ENCODE measurements at places on chromosomes 4 and X.

DNA sequence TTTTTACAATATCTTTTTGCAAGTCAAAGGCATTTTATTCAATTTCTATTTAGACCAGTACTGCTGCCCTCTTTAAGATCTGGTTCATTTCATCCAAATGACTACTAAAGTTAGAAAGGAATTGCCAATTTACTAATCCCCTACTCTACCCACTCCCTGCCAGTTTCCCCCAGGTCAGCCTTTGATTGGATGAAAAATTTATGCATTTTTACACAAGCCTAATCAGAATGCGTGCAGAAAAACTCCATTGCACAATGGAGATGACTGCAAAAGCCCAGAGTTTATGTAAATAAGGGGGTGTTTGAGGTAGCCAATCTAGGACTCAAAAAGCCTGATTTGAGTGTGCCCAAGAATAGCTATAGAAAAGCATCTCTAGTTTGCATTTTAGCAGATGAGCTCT lies 310.6 kb downstream of the PABPC4L start:
- DNase-seq, result no peak

DNA sequence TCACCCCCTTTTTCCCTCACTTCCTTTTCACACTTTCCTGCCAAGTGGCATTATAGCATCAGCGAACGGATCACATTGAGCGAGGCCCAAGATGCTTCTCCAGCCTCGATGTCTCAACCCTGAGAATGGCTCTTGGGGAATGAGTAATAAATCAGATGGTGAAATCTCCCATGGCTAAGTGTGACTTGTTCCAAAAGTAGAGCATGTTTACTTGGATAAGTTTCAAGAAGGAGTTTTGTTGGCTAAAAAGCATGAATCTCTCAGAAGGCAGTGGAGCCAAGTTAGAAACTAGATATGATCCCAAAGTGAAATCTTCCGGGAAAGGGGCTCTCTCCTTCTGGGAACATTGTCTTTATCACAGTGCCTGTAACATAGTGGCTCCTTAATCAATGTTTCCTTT lies 316.3 kb downstream of the CAMK2D start:
- DNase-seq, result peak; percentile 67

GRCh38 chrX:113980953-113981352 lies 602.9 kb upstream of the HTR2C start:
- no peak for DNase-seq

DNA sequence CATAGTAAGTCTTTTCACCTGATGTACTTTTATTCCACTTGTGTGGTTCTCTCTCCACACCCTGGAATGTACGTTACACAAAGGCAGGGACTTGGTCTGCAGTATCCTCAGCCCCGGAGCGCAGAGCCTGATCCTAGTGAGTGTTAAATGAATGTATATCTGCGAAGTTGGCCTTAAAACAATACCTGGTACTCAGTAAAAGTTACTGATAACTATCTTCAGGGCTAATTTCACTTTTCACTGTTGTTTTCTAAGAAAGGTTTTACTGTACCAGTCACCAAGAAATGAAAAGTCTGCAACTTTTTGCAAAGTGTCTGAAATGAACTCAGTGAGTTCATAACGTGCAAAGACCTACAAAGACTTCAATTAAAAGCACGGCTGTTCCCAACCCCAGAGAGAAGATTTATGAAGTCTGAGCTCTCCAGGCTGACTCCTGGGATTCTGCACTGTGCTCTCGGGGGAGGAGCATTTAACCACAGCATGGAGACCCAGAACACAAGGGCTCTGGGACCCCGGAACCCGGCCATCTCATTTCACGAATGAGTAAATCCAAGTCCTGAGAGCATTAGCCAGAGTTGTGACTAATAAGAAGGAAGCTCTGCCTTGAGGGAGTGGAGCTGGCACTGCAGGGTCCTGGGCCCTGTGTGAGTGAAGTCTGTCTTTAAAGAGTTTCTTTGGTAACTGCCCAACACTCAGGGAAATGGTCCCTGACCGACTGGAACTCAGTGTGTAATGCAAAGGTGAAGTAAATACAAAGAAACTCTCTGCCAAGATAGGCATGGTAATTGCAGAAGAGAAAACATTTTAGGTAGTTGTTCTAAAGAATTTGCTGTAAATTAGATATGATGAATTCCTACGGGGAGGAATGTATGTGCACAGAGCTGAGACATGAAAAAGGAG lies 165.8 kb downstream of the NSUN7 start:
- peak; percentile 61 for DNase-seq

- DNase-seq, result no peak
Observed at GRCh38 chr4:4985844-4986243, 33.4 kb downstream of the CYTL1 start.

- peak; percentile 67 for DNase-seq
Observed at GRCh38 chrX:48897157-48897624, 377 bp downstream of the TIMM17B start.

DNA sequence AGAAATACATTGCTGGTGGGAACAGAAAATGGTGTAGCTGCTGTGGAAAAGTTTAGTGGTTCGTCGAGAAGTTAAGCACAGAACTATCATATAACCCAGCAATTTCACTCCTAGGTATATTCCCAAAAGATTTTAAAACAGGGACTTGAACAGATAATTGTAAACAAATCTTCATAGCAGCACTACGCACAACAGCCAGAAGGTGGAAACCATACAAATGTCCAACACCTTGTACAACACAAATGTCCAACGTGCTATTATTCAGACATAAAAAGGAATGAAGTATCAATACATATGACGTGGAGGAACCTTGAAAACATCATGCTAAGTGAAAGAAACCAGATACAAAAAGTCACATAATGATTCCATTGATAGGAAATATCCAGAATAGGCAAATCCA lies 37.9 kb downstream of the CUL4B start:
- no peak for DNase-seq

DNA sequence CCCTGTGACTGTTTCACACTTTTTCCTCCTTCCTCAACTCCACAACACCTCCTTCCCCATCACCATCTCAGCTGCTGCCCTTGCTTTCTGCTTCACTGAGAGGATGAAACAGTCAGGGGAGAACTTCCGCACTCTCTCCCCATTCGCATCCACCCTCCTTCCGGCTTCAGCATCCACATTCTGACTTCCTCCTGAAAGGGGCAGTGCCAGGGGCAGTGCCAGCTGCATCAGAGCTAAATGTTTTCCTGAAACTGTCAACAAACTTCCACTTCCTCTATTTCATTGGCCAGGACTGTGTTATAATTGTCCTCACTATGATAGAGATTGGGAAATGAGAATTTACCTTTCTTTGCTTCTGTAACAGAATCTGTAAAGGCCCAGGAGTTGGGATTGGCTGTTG lies 18.2 kb upstream of the RASL11B start:
- no peak for DNase-seq

- DNase-seq, result peak; percentile 50
Observed at GRCh38 chr4:147550626-147551246, 66.5 kb upstream of the TMEM184C start.

GRCh38 chrX:39613997-39614679 lies 483.6 kb downstream of the BCOR start:
- DNase-seq, result no peak

- DNase-seq, result no peak
Observed at GRCh38 chr4:79338148-79338547, 12.3 kb upstream of the NAA11 start.

DNA sequence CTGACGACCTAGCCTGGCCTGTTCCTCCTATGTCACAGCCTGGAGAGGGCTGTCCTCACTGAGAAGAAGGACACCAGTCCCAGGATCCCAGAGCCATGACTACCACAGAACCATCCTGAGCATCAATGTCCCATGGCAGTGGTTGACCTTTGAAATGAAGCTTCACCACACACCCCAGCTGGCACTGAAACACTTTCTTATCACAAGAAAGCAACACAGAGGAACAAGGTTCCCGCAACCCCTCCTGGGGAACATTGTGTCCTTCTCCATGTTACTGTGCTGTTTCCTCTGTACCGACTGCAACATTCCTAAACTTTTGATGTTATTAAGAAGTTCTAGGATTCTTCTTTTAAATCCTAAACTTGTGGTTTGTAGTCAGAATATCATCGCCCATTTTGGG lies 21.2 kb upstream of the FAM156A start:
- no peak for DNase-seq

DNA sequence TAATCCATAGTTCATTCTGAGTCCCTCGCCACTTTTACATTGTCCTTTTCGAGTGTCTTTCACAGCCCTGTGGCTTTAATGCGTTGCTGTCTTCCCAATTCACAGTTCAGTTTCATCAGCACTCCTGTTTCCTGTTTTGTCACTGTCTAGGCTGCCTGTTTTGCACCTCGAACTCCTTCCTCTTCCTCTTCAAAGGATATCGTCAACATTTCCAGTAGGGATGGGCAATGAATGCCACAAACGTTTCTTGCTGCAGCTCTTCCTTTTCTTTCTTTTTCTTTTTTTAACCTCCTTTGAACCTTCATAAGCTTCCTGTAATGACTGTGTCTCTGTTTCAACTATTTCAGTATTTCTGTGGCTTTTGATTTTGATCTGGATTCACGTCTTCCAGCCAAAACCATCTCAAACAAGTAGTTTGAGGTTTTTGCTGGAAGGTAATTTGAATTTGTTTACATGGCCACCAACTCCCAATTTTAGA lies 105.4 kb downstream of the ANXA3 start:
- DNase-seq, result no peak
